ENCODE measurements at places on chromosomes 2 and 18.

GRCh38 chr2:33240178-33240577, 236.3 kb upstream of the RASGRP3 start:
- DNase-seq, result no peak

DNA sequence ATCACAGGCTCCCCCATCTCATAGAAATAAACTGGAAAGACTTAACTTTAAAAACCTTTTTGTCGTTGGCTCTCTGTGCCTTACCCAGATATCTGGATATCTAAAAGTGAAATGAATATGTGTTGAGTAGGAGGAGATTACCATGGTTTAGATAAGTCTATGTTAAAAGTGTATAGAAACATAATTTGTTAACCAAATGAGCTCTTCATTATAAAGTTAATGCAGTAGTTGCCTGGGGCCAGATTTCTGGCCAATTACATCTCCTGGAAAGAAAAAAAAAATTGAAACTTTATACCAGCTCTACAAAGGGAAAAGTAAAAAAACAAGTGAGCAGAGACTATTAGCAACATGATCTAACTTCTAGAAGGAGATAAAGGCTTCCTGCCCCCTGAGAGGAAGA, 259.6 kb upstream of the UBE2E3 start:
- no peak for DNase-seq

GRCh38 chr2:128506534-128506933, 187.9 kb upstream of the HS6ST1 start:
- no peak for DNase-seq

DNA sequence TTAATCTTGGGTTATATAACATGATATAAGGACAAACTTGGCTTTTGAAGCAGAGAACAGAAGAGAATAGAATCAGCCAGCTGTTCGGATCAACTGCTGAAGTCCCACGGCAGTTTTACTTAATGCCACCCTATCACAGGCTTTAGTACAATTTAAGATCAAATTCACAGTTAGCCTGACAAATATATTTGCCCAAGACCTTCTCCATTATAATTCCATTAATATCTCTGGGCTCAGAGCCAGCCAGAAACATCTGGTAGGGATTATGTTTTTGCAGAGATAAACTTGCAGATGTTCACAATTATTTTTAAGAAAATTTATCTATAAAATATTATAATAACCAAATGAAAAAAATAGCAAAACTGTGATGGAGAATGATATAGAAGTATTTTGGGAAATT, 381.4 kb downstream of the RAD51AP2 start:
- no peak for DNase-seq

- no peak for DNase-seq
Observed at GRCh38 chr18:45339810-45340550, 275.3 kb upstream of the SLC14A2 start.

- DNase-seq, result no peak
Observed at GRCh38 chr2:230899287-230899686, 25.8 kb downstream of the GPR55 start.

DNA sequence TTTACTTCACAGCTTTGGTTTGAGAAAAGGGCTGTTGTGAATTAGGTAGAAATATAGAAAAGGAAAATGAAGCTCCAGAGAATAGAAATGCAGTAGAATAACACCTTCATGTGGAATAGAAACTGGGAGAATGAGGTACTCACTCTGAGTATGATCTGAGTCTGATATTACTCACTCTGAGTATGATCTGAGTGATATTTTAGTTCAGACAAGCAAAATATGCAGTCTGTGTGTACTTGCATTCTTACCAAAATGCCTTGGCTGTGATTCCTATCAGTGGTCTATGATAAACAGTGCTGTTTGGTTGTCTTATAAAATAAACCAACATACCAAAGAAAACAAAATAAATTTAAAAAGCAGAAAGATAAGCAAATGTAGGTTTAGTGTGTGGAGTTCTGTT, 487.6 kb downstream of the THSD7B start:
- no peak for DNase-seq

GRCh38 chr2:169486487-169486886, 7.2 kb downstream of the BBS5 start:
- DNase-seq, result no peak

GRCh38 chr2:70083344-70084156, 3.7 kb upstream of the PCBP1 start:
- peak; percentile 27 for DNase-seq

DNA sequence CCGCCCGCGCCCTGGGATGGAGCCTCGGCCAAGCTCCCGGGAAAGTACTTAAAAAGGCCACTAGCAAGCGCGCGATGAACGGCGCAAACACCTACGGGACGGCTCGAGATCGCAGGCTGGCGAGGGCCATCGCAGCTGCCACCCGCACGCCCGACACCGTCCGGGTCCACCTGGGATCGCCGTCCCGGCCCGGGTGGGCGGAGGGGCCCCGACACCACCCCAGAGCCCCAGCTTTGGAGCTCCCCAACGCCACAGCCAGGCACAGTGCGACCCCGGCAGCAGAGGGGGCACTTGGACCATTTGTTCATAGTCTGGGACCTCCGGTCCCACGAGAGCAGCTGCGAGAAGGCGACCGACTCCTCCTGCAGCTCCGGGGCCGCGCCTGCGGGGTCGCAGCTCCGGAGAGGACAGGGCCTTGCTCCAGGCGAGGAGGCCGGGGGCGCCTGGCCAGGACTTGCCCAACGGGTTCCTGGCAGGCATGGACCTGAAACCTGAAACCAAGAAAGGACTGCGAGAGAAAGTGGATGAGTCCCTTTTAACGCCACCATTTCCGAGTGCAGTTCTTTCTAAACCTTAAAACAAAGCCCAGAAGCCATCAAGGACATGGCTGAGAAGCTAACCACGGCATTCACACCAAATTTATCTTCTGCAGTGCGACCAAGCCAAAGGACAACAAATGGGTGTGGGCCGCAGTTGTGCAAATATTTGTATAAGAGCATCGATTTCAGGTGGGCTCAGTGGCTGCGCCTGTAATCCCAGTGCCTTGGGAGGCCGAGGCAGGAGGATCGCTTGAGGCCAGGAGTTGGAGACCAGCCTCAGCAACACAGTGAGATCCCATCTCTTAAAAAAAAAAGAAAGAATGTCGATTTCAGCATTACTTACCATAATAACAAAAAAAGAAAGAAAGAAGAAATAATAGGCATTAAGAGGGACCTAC, 54.0 kb upstream of the IMP4 start:
- no peak for DNase-seq

GRCh38 chr2:193475038-193475437, 1280.3 kb upstream of the TMEFF2 start:
- DNase-seq, result no peak

DNA sequence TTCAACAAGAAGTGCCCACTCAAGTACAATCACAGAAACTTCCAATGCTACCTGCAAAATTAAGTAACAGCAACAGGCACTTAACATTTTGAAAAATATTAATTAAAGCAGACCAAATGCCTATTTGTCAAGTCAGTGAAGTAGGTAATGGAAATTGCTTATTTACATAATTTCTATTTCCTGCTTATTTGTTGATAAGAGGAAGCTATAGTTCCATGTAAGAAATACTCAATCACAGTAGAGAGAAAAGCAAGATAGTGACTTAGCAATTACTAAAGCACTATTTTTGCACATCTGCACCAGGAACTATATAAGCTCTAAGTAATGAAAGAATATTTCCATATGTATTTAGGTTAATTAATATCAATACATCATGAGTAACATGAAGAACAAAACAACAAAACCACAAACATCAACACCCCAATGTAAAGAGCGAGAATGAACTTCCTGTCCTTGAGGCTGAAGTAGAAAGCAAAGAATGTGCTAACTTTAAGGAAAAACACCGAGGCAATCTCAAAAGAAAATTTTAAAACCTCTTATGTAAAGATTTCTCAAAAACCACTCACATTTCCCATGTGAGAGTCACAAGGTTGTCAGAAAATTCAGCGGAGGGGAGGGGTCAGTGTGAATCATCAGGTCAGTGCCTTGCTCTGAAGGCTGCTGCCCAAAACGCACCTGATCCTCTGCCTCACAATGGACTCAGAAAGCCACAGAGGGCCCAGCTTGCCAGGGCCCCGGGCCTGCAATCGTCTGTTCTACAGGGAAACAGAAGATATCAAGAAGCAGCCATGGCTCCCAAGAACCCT, 12.5 kb downstream of the NPC1 start:
- DNase-seq, result no peak

- DNase-seq, result no peak
Observed at GRCh38 chr18:70576276-70577022, 287.6 kb downstream of the SOCS6 start.

GRCh38 chr2:157732596-157732995, 103.9 kb upstream of the ACVR1C start:
- DNase-seq, result no peak

- DNase-seq, result no peak
Observed at GRCh38 chr2:49686897-49687442, 532.7 kb upstream of the FSHR start.

- DNase-seq, result no peak
Observed at GRCh38 chr2:219344751-219345430, 12.3 kb upstream of the RESP18 start.

- DNase-seq, result no peak
Observed at GRCh38 chr2:219538504-219538951, 5.1 kb downstream of the CHPF start.

GRCh38 chr2:144152817-144153271, 367.1 kb downstream of the ZEB2 start:
- DNase-seq, result no peak

- no peak for DNase-seq
Observed at GRCh38 chr2:174594456-174594855, 3.1 kb downstream of the WIPF1 start.

- DNase-seq, result no peak
Observed at GRCh38 chr2:201127152-201127511, 11.2 kb downstream of the CFLAR start.

DNA sequence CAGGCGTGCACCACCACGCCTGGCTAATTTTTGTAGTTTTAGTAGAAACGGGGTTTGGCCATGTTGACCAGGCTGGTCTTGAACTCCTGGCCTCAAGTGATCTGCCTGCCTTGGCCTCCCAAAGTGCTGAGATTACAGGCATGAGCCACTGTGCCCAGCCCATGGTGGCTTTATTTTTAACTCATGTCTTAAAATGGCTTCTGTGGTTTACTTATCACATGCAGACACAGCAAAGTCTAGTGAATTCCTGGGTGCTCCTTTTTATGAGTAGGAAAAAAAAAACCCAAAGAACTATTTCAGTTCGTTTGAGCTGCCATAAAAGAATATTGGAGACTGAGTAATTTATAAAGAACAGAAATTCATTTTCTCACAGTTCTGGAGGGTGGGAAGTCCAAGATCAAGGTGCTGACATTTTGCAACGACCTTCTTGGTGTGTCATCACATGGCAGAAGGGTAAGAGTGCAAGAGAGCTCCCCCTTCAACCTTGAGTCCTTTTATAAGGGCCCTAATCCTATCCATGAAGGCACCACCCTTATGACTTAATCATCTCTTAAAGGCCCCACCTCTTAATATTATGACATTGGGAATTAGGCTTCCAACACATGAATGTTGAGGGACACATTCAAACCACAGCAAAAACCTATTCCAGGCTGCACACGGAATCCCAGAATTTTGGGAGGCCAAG, 12.6 kb upstream of the REL start:
- DNase-seq, result no peak
